Stimulated activated CD8-positive, alpha-beta memory T cell treated with anti-CD3 and anti-CD28 coated beads, Interleukin-12 subunit alpha, Interleukin-12 subunit beta, amount 100 ng/mL, for 1 hour (primary cell): ENCODE measurements at places on chromosomes 2 and 18.

DNA sequence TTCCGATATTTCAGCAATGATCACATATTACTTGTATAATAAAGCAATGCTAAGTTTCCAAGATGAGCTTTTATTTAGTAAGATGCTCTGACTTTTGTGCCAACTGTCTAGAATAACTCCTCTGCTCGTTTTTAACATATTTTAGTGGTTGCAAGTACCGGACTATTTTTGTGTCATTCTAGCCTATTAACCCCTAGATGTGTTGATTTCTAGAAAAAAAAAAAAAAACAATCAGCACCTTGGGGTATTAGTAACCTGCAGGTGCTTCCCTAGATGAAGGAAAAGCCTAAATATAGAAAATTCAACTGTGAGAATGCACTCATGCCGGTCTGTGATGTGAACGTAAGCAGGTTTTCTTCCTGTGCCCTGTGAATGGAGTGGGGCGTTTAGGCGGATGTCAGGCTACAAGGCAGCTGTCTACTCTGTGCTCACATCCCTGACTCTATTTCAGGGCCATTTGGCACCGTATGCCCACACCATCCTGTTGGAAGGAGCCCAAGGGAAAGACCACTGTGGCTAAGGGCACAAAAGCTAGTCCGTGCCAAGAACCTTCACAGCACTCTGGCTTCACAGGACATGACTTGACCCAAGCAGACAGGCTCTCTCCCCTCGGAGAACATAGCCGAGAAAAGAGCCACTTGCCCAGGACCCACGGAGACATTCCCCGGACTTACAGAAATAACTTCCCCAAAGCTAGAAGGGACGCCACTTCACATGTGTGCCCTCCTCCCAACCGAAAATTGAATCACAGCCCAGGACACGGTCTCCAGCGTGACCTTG is 60.9 kb upstream of the AGAP1 start:
- no peak for DNase-seq

DNA sequence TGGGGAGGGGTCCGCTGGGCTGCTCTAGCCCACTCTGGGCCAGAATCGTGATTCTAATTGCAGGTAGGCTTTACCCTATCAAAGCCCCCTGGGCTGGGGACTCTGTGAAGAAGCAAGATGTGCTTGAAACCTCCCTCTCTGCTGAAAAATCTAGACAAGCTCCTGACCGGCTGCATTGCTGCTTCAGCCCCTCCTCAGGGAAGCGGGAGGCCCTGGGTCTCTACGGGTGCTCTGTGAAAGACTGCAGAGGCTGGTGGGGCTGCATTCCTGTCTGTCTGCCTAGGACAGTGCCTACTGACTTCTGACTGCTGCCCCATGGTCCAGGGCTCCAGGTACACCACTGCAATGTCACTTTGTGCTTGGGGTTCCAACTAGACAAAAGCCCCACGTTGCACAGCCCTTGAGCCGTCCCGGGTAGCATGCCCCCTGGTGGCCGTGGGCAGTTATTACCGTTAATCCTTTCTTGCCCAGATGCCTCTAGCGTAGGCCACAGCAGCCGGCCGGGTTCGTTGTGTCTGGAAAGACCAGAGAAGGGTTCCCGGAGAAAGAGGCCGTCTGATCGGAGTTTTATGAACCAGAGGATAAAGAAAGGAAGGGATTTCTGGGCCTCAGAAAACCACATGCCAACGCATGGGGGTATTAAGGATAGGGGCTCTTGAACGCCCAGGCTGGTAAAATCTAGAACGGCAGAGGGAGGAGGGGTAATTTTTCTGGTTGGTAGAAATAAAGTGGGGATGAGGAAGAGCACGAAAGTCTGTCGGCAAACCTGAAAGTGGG is 15.9 kb upstream of the C1QL2 start:
- peak; percentile 31 for DNase-seq

- DNase-seq: no peak
Observed at GRCh38 chr18:12637901-12638643, 19.8 kb downstream of the SPIRE1 start.

GRCh38 chr2:238459081-238459629 is 32.4 kb downstream of the ASB1 start:
- no peak for DNase-seq

DNA sequence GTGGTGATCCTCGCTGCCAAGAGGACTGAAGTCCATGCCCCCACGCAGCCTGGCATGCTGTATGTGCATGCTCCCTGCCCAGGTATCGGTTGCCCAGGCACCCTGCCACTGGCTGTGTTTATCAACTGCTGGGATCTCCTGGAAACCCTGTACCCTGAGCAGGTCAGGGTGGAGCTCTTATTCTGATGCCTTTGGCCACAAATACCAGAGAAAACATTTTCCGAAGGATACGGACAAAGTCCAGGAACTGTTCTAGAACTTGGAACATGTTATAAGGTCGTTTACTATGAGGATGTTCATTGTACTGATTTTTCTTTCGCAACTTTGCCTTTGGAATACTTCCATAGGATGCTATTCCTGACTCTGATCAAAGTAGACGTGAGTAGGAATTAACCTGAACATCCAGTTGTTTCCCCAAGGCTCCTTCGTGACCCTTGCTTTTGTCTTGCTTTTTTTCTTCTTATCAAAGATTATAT is 55.2 kb downstream of the TMEM17 start:
- no peak for DNase-seq

DNA sequence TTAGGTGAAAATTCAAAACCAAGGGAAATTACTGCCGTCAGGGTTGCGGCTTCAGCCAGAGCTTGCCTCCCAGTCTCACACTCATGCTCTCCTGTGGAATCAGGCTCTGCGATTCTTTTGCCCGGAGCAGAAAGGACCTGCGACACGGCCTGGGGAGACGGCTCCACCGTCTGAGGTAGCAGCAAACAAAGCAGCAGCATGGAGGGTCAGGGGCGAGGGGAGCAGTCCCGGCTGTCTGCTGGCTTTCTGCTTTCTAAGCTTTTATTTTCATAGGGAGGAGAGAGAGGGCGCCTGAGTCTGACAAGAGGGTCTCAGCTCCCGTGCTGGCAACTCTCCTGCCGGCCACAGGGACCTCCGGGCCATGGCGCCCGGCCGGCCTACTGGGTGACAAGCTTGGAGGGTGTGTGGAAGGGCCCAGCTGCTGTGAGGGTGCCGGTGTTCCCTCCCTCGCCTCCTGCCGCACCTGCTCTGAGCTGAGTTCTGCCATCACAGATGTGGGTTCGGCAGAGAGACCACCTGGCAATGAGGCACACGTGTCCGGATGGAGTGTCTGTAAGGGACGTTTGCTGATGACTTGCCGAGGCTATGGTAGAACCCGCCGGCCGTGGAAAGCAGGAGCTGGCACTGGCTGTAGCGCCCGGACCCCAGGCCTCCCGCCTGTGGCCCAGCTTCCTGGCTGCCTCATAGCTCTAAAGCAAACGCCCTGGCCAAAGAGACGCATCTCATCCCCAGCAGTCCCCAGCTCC is 66.2 kb upstream of the CTDP1 start:
- DNase-seq: no peak

DNA sequence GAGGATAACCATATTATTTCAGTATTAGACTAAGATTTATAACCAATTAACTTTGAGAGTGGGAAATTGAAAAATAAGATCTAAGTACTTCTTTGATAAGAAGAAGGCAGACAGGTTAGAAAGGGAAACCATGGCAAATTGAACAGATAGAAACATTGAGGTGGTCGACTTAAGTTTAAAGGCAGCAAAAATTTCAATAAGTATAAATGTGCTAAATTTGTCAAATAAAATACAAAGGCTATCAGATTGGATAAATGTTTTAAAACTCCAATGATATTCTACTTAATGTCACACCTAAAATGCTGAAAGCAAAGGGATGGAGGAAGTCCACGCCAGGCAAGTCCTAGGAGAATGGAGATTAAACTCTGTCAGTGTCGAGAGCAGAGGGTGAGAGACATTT is 59.2 kb downstream of the TMEM18 start:
- no peak for DNase-seq

GRCh38 chr2:6958616-6959235 is 41.5 kb downstream of the RNF144A start:
- no peak for DNase-seq

GRCh38 chr2:19297716-19298115 is 60.7 kb downstream of the OSR1 start:
- no peak for DNase-seq

DNA sequence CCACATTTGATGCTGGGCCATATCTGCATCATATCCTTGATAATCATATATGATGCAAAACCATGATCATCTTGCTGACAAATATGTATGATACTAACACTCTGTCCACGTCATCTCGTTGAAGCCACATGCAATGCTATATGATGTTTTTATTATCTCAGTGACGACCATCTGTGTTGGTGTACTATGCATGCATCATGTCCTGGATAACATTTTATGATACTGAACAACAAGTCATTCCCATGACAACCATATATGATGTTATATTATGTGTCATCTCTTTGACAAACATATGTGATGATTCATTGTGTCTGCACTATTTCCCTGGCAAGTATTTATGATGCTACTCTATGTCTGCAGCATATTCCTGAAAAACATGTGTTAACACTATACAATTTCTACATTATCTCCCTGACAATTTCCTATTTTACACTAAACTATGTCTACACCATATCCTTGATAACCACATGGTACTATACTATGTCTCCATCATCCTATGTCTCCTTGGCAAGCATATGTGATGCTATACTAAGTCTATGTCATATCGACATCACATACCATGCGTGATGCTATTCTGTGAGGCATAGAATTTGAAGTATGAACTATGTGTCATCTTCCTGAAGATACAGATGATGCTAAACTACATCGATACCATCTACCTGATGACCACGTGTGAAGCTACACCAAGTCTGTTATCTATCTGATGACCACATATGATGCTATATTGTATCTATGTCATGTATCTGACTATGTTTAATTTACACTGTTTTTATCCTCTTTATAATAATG is 37.0 kb downstream of the DAW1 start:
- no peak for DNase-seq

DNA sequence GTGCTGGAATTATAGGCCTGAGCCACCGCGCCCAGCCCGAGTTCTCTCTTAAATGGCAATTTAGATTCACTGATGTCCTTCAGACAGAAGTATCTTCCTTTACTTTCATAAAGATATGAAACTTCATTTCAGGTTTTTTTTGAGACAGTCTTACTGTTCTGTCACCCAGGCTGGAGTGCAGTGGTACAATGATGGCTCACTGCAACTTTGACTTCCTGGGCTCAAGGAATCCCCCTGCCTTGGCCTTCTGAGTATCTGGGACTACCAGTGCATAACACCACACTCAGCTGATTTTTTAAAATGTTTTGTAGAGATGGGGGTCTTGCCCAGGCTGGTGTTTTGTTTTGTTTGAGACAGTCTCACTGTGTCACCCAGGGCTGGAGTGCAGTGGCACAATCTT is 13.2 kb downstream of the ITGB1BP1 start:
- no peak for DNase-seq

GRCh38 chr18:65547046-65547445 is 203.8 kb upstream of the CDH7 start:
- no peak for DNase-seq

DNA sequence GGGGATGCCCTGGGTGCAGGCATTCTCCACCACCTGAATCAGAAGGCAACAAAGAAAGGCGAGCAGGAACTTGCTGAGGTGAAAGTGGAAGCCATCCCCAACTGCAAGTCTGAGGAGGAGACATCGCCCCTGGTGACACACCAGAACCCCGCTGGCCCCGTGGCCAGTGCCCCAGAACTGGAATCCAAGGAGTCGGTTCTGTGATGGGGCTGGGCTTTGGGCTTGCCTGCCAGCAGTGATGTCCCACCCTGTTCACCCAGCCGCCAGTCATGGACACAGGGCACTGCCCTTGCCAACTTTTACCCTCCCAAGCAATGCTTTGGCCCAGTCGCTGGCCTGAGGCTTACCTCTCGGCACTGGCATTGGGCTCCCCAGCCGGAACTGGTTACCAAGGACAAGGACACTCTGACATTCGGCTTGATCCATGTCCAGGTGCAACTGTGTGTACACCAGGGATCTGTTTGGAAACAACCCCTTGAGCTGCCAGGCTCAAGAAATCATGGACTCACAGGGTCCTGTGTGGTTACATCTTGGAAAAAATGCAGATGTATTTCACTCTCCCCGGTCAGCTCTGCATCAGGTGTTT is 31.8 kb downstream of the SLC1A4 start:
- no peak for DNase-seq

- DNase-seq: no peak
Observed at GRCh38 chr2:227464361-227464760, 7.6 kb upstream of the AGFG1 start.

DNA sequence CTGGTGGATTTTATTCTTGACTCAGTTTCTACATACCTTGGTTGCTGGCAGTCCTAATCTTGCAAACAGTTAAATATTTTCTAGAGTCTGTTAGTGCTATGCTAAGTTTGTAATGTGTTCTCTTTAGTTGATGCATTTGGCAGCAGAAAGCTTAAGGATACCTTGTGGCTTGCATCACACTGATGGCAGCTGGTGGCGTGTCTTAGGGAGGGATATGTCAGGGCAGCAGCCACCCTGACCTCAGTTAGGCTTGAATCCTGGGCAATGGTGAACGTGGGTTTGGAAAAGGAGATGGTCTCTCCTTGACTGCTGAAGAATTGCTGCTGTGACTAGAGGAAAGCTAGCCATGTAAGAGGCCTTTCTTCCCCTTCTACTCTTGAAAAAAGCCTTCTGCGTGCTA is 4.2 kb downstream of the IAH1 start:
- DNase-seq: no peak

DNA sequence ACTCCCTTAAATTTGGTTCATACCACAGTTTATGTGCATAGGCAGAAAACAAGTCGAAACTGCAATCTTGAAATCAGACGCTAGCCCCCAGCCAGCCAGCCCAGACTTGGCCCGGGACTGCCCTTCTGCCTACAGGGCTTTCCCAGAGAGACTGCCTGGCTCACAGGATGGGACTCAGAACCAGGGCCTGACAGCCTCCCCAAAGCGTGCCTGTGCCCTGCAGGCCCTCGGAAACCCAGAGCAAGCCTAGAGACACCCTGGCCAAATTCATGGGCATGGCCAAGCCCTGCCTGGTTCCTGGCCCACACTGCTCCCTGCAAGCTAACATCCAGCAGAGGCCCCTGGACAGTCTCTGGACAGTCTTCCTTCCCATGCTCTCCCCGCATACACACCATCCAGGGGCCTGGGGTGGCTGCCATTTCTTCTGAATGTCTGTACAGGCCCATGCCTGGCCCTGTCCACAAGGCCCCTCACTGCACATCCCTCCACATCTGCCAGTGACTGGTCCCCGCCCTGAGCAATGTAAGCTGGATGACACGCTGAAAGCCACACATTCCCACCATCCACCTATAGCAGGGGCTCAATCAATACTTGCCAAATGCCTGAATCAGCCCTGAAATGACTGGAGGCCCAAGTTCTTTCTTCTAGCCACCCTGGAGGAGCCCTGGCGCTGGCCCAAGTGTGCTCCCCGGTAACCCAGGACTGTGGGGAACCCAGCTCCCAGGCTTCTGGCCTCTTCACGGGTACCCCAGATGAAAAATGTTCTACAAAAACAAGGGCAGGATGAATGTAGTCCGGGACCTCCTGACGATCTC is 73.1 kb downstream of the HDAC4 start:
- no peak for DNase-seq

- no peak for DNase-seq
Observed at GRCh38 chr2:236642584-236643291, 73.1 kb downstream of the ACKR3 start.
